ENCODE measurements at places on chromosomes 11 and 22.

GRCh38 chr22:38097058-38097457 is 13.1 kb upstream of the SLC16A8 start:
- DNase-seq, result no peak

- DNase-seq, result no peak
Measured at GRCh38 chr11:125188021-125188420, 23.5 kb downstream of the PKNOX2 start.

GRCh38 chr11:76624500-76625379 is 45.8 kb downstream of the LRRC32 start:
- DNase-seq, result no peak

DNA sequence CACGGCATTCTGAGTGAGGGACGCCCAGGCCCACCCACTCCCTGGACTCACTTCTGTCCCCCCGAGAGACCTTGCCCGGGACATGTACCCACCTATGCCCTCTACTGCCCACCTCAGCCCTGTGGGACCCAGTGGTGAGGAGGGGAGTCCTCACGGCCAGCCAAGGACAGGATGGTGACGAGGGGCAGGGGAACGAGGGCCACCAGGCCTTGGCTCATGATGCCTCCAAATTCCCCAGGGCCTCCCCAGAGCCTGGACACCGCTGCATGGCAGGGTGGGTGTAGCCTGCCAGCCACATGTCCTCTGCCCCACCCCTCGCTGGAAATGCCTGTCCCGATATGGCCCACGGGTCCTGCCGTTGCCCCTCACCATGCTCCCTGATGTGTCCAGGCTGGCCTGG is 26.1 kb downstream of the TSPAN4 start:
- no peak for DNase-seq

GRCh38 chr11:74633406-74634393 is 41.3 kb downstream of the POLD3 start:
- DNase-seq, result no peak

GRCh38 chr11:85863855-85864254 is 8.7 kb downstream of the CCDC83 start:
- DNase-seq, result no peak

DNA sequence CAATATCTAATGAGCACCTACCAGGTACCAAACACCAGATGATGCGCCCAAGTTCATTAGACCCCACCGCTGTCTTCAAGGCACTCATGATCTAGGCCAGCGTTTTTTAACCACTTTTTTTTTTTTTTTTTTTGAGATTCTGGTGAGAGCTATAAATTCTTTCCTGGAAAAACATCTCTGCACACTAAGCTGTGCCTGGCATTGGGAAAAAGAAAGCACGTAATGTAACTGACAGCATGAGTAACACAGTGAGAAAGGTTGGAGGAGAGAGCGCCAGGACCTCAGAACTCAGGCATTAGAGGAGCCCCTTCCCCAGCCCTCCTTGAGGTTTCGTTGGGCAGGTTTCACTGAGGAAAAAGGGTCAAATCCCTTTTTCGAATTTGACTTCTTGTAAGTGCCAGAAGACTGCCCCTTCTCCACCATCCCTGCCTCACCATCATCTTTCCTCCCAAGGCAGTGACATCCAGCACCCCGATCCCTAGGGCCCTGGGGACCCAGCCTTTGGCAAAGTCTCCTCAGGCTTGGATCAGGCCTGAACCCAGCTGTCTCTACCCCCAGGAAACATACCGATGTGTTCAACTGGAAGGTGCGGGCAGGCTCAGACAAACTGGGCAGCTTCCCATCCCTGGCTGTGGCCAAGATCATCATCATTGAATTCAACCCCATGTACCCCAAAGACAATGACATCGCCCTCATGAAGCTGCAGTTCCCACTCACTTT is 26.1 kb upstream of the SMIM35 start:
- no peak for DNase-seq

DNA sequence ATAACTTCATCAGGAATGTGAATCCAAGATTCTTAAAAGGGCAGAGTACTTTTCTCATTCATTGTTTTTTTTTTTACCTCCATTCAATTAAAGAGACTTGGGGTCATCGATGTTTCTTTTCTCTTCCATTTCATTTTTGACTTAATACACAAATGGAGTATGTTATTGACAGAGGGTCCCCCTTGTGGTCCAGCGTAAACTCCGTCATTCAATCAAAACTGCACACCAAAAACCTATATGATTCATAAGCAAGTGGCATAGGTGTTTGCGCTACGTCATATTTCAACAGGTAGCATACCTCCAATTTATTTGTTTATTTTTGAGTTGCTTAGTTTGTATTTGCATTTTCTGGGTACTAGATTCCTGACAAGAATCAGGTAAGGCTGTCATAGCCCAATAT is 12.7 kb upstream of the FOLH1 start:
- DNase-seq, result peak; percentile 16

DNA sequence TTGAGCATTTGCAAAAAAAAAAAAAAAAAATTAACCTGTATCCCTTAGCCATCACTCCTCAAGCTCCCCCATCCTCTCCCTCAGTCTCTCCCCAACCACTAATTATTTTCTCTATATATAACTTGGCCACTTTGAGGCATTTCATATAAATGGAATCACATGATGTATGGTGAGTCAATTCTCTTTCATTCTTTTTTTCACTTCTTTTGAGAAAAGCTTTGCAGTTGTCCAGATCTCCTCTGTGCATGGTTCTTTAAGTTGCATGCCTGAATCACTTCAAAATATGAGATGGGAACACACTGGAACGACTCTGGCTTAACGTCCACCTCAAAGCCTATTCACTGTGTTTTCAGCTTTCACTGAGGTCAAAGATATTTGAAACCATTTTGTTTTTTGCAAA is 40.7 kb downstream of the SHANK2 start:
- DNase-seq, result no peak

DNA sequence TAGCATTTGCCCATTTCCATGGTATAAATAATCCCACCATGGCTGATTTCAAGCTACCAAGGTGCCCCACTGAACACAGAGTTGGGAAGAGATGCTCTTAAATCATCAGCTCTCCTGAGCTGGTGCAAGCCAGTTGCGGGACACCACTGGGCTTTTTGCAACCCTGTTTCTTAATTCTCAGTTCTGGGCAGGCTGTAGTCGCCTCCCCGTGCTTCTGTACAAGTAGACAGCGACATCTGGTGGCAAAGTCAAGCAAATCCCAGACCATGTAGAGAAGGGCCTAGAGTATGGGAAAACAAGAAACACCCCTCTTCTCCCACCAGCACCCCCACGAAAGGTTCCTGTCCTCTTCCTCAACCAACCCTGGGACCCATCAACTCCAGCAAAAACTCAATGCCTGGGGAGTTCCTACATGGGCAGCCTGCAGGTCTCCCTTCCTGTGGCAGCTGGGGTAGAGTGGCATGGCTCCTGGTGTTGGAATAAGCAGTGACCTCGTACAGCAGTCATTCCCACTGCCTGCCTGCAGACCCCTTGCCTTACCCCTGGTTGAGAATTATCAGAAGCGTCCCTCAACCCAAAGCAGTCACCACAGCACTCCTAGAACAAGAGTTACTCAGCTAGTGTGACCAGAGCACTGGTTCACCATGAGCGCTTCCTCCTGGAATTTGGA is 68.4 kb downstream of the IGLL5 start:
- DNase-seq, result peak; percentile 80

- no peak for DNase-seq
Measured at GRCh38 chr11:59891781-59892181, 13.2 kb downstream of the OOSP3 start.

- no peak for DNase-seq
Measured at GRCh38 chr11:10453261-10453660, 1.8 kb upstream of the AMPD3 start.

GRCh38 chr11:104531075-104531474 is 367.1 kb upstream of the PDGFD start:
- DNase-seq, result peak; percentile 75

DNA sequence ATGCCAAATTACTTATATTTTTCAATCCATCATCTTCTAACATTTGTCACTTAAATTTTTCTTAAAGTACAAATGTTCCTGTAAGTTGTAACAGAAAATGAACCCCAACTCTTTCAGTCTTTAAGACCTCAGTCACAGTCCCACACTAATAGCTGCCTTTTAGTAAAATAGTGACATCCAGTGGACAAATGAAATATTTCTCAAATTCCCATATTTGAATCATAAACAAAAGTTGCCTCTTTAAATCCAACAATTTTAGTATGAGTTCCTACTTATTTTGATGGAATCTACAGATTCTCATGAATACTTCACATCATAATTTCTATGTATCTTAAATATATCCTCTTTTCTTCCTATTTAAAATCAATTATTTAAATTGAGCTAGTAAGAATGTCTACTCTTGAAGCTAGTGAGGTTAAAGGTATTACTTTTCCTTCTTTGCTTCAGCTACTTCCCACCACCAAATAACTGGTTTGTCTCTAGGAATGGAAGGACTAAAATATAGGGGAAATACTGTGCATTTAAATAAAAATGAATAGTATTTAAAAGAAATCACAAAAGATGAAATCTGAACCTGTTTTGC is 9.2 kb downstream of the LIN7C start:
- DNase-seq, result peak; percentile 49

DNA sequence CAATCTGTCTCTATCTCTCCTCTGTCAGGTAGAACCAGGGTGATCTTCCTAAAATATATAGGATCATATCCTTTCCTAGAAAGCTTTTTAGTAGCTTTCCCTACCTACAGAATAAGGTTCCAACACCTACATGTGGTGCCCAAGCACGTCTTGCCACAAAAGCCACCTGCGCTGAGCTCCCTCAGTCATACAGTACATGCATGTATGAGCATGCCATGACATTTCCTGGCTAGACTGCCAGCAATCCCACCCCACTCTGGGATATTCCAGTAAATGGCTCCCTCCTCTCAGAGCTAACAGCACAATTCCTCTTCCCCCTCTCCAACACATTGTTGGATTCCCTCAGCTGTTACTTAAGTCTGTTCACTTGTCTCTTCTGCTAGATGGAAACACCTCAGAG is 398.0 kb downstream of the TENM4 start:
- no peak for DNase-seq

DNA sequence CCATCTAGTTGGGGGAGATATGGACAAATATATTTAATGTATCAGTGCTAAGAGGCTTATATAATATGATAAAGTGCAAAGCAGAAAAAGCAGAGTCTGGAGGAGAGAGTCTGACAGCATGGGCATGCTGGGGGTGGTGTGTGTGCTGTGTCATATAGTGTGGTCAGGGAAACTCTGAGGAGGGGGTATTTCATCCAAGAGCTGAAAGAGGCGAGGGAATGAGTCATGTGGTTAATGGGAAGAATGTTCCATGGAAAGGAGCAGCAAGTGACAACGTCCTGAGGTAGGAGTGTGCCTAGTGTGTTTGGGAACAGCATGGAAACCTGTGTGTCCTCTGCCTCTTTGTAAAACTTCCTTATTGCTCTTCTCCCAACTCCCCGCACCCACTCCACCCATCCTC is 38.0 kb downstream of the EIF3F start:
- no peak for DNase-seq

GRCh38 chr11:83401506-83402225 is 115.5 kb upstream of the CCDC90B start:
- DNase-seq, result no peak

DNA sequence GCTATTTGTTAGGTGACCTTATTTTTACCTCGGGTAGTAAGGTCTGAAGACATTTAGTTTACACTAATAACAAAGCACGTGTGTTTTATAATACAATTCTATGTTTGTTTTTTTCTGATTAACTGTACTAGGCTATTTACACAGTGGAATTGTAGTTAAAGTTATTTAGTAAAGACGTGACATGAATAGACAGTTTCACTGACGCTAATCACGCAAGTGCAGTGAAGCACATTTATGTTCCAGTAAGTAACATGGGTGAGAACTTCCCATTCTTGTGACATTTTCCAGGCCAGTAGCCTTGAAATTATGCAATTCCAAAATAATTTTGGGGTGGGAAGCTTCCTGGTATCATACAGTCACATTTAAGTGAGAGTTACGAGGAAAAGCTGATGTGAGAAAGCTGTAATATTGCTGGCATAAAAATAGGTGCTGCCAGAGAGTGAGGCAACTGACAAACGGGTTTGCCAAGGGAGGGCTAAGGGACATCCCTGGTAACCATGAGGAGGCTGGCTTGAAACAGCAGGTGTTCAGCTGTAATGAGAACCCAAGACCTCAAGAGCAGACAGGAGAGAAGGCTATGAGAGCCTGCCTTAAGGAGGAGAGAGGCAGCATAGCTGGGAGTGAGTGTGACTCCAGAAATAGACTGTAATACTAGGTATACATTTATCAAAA is 378.8 kb downstream of the DCDC1 start:
- no peak for DNase-seq

DNA sequence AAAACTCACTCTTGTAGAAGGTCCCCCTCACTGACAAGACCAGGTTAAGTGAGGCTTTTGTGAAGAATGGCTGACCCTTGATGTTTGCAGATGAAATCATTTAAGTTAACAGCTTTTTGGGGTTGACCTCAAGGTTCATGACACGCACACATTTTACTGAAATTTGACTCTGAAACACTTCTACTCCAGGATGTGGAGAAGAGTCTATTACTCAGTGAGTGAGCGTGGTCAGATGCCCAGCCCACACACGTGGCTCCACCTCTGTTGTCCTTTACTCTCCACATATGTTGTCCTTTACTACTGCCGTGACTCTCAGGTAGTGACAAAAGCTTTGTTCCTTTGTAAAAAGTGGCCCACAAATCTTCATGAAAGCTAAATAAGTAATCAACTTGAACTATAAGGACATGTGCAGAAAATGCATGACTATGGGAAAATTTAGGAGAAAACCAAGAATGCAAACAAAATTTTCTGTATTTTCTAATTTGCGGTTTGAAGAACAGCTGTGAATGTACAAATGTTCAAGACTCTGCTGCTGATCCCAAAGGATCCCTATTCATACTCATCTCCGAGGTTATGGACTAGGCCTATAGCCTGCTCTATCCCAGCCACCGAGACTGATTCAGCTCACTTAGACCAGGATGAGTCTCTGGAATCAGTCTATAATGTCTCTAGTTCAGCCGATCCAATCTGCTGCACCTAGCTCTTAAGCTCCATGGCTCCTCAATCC is 22.4 kb downstream of the XRRA1 start:
- no peak for DNase-seq

- no peak for DNase-seq
Measured at GRCh38 chr11:2577031-2577990, 122.5 kb downstream of the KCNQ1OT1 start.
